DMS79 treated with DMSO at 0.1 percent for 48 hours (cell line): ENCODE measurements at places on chromosomes 11 and 22.

DNA sequence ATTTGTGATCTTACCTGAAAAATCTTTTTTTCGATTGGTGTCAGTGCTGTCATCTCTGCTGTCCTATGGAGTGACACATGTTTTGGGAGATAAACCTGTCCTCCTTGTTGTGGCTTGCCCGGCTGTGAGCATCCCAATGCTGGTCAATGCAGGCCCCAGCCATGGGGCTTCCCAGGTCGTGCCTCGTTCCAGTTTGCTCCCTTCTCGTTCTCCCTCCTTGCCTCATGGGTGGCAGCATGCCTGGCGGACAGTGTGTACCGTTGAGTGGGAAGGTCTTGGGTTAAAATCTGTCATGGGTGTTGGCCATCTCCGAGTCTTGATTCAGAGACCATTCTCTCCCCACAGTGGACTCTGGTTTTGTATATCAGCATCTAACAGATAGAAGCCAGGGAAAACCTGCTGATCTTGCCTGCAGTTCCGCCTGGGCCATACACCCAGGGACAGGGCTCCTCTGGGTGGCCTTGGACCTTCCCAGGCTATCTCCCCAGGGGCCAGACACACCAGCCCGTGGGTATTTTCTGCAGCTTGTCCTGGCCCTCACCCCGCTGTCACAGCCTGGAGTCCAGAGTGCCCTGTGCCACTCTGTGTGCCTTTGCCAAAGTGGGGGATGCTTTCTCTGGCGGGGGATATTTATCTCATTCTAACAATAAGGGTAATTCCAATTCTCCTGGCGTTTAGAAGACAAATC, 208.1 kb downstream of the TBC1D22A start:
- DNase-seq = no peak

- DNase-seq = no peak
Observed at GRCh38 chr11:3861683-3862082, 6.2 kb downstream of the STIM1 start.

GRCh38 chr22:18101536-18101935, 9.1 kb upstream of the TUBA8 start:
- DNase-seq = no peak

GRCh38 chr22:24994070-24994763, 41.7 kb downstream of the KIAA1671 start:
- DNase-seq = no peak

DNA sequence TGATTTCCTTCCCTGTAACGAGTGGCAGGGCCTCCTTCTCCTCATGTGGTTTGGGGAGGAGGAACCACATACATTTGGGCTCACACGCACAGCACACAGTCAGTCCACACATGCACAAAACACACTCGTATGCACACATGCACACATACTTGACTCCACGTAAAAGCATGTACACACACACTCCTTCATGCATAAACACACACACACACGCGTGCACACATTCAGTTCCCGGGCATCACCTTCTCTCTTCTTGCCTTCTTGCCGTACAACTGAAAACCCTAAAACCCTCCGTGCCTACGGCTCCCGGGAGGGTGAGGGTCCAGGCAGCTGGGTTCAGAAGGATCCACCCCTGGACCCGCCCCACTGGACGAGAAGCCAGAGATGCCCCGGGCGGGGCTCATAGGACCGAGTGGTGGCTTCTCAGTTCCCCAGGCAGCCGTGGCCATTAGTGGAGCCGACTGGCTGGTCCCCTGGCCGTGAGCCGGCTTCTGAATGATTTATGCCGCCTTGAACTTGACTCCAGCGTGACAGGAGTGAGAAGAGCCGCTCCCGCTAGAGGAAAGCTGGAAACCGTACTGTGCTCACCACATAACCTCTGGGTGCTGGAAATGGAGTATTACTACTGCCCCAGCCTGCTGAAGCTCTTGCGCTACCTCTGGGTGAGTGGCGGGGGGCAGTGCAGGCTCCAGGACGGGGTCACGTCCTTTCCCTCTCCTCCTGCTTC, 117.4 kb downstream of the KIAA1671 start:
- DNase-seq = peak; percentile 11

DNA sequence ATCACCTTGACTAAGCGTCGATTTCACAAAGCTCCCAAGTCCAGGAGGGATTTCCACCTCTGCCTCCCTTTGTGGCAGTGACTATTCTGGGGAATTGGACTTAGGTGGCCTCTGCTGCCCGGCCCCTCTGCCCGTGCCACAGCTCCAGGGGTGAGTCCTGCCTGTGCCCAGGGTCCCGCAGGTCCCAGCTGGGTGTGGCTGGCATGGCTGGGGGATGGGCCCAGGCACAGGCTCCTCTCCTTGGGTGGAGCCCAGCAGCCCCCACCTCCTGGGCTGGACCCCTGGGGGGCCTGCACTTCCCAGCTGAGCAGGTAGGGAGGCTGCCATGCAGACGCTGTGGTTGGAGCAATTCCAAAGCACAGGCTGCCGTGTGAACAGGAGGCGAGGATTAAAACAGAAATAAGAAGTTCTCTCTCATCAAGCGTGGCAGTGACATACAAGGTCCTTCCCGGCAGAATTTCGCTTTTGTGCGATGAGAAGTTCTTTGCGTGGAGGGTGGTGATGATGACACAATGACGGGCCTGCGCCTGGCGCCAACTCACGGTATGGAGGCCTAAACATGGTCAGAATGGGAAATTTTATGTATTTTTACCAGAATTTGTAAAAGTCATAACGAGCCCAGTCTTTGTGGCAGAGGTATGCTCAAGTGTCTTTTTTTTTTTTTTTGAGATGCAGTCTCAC, 107.3 kb downstream of the BRD1 start:
- DNase-seq = no peak

GRCh38 chr22:49636649-49637048, 191.0 kb downstream of the BRD1 start:
- no peak for DNase-seq

DNA sequence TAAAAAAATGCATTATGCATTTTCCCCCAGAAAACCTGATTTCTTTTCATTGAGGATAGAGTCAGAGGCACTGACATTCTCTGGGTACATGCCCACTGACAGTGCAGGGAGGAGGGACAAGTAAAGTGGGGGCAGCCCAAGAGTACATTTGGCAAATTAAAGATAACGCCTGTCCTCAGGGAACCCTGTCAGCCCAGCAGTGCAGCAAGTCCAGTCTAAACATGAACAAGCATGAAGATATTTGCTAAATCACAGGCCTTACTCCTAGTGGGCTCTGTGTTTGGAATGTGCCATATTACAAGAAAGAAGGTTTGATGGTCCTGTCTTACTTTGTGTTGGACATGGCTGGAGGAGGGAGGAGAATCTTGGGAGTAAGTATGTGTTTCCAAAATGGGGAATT, 37.9 kb downstream of the AMOTL1 start:
- no peak for DNase-seq

DNA sequence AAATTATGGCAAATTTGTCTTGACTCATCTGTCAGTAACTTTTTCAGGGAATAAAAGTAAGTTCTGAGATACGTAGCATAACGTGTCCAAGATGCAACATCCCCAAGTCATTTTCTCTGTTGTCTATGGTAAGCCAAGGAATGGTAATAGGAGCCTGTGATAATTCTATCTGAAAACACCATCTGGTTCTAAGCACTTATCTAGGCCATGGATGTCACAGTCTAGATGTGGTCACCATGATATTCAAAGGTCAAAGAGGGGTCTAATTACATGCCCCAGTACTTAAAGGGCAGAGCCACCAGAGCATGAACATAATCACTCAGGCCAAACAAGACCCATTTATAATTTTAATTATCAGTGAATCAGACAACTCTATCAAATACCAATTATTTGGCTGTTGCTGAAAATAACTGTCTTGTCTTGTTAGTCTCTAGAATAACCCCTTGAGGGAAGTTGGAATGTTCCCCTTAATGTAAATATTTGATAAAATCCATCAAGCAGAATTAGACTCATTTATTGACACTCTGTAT, 225.1 kb upstream of the MPPED2 start:
- no peak for DNase-seq

GRCh38 chr11:88398372-88398771, 60.8 kb upstream of the CTSC start:
- DNase-seq = no peak

DNA sequence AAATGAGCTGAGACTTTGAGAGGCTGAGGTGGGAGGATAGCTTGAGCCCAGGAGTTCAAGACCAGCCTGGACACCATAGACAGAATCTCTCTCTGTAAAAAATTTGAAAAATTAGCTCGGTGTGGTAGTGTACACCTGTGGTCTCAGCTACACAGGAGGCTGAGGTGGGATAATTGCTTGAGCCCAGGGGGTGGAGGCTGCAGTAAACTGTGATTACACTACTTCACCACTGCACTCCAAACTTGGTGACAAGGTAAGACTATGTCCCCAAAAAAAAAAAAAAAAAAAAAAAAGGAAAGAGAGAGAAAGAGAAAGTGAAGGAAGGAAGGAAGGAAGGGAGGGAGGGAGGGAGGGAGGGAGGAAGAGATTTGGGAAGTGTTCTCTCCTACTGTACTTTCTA, 25.3 kb downstream of the RRP8 start:
- no peak for DNase-seq

- DNase-seq = no peak
Observed at GRCh38 chr11:77038029-77038824, 4.0 kb downstream of the B3GNT6 start.

- DNase-seq = no peak
Observed at GRCh38 chr11:62830904-62831519, 839 bp downstream of the STX5 start.

- no peak for DNase-seq
Observed at GRCh38 chr11:34977089-34977912, 60.9 kb downstream of the PDHX start.

- peak; percentile 60 for DNase-seq
Observed at GRCh38 chr11:72039031-72039855, 40.5 kb downstream of the IL18BP start.

DNA sequence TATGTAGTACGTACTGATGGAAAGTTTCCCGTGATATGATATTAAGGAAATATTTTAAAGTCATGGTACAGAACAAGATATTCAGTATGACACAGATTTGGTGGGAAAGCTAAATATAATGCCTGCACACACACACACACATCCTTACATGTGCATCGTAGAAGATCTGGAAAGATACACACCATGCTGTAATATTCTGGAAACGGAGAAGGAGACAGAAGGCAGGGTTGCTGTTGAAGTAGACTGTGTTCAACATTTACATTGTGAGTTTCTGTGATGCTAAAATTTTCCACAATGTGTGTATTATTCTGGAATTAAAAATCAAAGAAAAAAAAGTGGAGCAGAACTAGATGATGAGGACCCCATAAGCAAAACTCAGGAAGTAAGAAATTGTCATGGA, 118.0 kb downstream of the RRAS2 start:
- no peak for DNase-seq

- DNase-seq = no peak
Observed at GRCh38 chr11:119320240-119320775, 3.4 kb upstream of the MCAM start.

- no peak for DNase-seq
Observed at GRCh38 chr11:78424334-78425270, 7.0 kb upstream of the GAB2 start.

- peak; percentile 50 for DNase-seq
Observed at GRCh38 chr11:1049431-1049891, 12.9 kb upstream of the MUC6 start.

- no peak for DNase-seq
Observed at GRCh38 chr22:38202437-38203089, 769 bp downstream of the MAFF start.

DNA sequence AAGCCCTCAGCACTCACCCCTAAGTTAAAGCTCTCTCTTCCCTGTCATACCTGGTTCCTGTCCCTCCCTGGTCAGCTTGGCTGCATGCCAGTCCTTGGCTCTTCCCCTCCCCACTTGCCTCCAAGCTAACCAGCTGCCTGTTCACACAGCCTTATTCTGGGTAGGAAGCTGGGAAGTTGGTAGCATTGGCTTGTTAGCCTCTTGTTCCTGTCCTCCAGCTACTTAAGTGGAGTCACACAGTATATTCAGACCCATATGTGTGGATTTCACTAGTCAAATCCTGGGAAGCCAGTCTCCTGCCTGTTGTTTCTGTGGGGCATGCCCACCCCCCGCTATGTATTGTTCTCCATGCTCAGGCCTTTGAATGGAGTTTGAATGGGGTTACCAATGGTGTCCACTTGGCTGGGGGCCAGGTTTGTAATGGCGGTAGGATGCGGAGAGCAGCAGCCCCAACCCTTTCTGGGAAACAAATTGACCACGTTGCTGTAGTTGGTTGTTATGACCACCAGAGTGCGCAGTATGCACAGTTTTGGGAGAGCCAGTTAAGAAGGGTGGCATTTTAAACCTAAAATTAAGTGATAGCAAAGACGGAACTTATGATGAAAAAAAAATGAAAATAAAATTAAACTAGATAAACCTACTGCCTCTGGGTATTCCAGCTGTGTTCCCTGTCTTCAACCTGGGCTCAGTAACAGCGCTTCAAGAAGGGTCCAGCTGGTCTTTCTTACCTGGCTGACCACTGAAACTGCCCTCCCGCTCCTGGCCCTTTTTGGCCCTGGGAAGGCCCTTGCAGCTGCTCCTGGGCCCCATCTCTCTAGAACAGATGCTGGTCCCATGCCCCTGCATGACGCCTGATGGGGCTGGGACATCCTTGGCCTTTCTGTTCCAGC, 10.7 kb upstream of the RPS3 start:
- peak; percentile 94 for DNase-seq

- no peak for DNase-seq
Observed at GRCh38 chr11:12042215-12042676, 33.8 kb upstream of the DKK3 start.

- no peak for DNase-seq
Observed at GRCh38 chr11:67374571-67375281, 1.3 kb upstream of the CLCF1 start.

DNA sequence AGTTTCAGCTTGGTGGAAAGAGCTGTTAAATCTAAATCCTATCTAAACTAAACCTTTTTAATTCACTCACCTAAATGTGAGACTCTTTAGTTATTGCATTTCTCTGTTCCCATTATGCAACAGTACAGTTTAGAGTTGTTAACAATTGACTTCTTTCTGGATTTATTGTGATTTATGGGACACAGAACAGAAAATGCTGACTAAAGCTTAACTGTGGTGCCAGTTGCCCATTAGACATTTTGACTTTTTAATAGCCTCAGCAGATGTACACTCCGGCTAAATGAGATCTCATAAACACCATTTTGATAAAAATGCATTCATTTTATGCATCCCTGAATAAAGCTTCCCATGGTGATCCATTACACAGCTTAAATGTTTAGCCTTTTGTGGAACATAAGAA, 356.6 kb downstream of the CASP12 start:
- DNase-seq = no peak

GRCh38 chr11:122367809-122368231, 251.8 kb upstream of the BLID start:
- DNase-seq = no peak

- no peak for DNase-seq
Observed at GRCh38 chr11:13446444-13446843, 16.6 kb downstream of the BTBD10 start.

- no peak for DNase-seq
Observed at GRCh38 chr22:19745155-19746101, 15.2 kb upstream of the TBX1 start.

GRCh38 chr11:14907411-14908213, 15.6 kb upstream of the CYP2R1 start:
- DNase-seq = peak; percentile 83

- DNase-seq = no peak
Observed at GRCh38 chr11:94885581-94885980, 87.8 kb downstream of the CWC15 start.

DNA sequence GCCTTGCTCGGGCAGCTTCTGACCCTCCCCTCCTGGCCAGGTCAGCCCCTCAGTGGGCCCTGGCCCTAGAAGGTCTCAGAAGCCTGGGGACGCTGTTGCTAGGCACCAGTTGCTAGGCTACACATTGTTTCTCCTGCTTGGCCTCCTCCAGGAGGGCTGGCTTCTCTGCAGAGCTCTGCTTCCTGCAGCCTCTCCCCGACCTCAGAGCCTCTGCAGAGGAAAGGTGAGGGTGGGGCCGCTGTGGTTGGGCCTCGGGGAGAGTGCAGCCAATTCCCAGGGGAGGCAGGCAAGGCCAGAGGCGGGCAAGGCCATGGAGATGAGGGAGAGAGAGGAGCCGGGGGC, 27.6 kb upstream of the LRRC10B start:
- peak; percentile 67 for DNase-seq
